ENCODE measurements at places on chromosomes 3 and 15. TPM values are rescaled to one million over a fixed set of nuclear protein-coding genes. Genes with fewer than 3 reads are reported as not detected.

DNA sequence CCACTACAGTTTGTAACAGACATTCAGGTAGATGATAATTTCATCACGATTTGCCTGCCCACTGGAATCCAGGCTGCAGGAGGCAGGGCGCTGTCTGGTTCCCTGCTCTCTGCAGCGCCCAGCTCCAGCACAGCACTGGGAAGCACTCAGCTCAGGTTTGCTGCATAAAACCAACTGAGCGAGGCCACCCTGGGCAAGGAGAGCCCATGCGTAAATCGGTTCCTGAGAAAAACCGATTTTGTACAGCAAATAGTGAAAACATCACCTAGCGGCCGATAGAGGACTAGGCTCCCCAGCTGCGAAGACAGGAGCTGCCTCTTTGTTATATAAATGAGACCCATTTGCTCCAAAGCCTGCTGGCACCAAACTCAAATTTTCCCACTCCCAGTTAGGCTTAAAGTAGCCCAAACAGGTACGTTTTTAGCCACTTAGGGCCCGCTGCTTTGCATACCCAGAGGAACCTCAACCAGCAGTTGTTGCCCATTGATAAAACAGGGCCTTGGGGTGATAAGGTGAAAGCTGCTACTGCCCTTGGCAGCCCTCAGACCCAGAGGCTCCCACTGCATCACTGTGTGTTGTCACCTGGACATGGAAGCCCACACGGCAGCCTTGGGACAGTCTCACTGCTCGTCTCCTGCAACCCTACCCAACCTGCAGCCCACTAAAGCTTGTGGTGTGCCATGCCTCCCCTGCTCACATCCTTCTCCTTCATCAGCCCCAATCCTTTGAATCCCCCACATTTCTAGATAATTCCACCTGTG lies 47.5 kb downstream of the ALDH1L1 start:
- no peak overlapping the region for H3K4me3 ChIP-seq
- H3K4me1 ChIP-seq: peaks cover 3% of the 10 kb centered on the region
- peak; percentile 4 for DNase-seq
- H3K27ac ChIP-seq: no peak overlapping the region
- H3K27me3 ChIP-seq: no peaks in the 10 kb centered on the region

GRCh38 chr3:65875393-65876027 lies 163.2 kb downstream of the MAGI1 start:
- no peak for DNase-seq
- no peak overlapping the region for H3K27ac ChIP-seq
- peaks cover 20% of the 10 kb centered on the region for H3K4me1 ChIP-seq
- no peaks in the 10 kb centered on the region for H3K36me3 ChIP-seq

DNA sequence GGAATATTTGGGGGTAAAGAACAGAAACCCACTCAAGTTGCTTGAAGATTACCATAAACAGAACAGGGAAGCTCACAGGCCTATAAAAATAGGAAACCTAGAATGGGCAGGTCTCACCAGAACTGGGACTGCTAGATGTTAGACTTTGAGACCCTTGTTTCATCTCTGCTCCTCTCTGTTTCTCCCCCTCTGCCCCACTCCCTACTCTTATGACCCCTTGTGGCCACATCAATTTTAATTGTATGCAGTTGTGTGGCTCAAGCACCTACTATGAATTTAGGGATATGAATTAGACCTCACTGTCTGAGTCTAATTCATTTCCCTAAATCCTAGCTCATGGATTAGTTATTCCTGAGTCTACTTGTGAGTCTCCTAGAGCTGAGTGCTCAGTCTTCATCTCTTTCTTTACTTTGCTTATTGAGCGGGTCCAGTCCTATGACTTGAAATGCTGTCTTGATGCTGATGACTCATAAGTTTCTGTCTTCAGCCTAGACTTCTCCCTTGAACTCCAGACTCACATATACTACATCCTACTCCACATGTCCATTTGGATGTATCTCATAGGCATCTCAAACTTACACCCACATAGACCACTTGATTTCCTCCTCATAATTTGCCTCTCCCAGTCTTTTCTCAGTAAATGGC lies 78.7 kb downstream of the ITPR1 start:
- H3K4me3 ChIP-seq: no peak overlapping the region
- H3K27ac ChIP-seq: no peak overlapping the region
- no peaks in the 10 kb centered on the region for H3K27me3 ChIP-seq
- no peaks in the 10 kb centered on the region for H3K36me3 ChIP-seq
- H3K4me1 ChIP-seq: peaks cover 3% of the 10 kb centered on the region

DNA sequence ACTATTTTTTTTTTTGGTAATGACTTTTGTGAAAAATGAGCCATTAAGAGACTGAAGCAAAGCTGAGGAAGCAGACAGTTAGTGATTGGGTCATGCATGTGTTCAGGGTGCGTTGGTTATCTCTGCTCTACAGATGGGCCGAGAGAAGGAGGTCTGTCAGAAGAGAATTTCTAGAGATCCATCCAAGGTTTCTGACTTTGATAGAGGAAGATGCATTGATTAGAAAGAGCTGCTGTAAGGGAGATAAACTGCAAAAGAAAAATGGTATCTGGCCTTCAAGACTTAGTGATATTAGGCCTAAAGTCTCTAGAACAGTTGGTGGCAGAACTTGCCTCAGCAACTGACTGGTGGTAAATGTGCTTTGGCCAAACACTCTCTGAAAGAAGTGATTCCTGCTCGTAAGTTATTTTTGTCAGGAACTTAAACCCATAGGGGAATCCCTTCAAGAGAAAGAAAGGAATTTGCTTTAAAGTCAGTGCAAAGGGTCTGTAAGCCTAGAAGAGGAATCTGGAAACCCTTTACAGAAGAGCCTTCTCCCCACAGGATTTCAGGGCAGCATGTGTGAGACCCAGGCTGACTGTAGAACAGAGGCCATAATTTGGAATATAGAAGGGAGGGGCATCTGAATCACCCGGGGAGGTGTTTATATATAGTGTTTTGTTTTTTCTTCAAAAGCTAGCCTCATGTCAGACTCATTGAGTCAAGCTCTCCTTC lies 67.8 kb downstream of the OPA1 start:
- DNase-seq: no peak
- H3K4me3 ChIP-seq: no peak overlapping the region
- no peaks in the 10 kb centered on the region for H3K27me3 ChIP-seq

DNA sequence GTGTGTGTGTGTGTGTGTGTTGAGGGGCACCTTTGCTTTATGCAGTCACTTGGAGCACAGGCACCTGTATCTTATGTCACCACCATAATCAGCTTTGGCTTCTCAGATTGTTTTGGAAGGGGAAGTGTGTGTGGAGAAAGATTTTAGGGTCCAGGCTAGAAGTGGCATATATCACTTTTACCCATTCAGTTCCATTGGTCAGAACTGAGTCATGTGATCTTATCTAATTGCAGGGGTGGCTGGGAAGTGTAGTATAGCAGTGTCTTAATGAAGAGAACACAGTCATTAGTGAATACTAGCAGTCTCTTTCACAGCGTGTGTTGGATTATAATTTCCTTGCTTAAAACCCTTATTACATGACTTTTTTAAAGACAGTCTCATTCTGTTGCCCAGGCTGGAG lies 20.6 kb downstream of the NCK1 start:
- H3K27me3 ChIP-seq: no peaks in the 10 kb centered on the region
- H3K27ac ChIP-seq: no peak overlapping the region
- H3K4me3 ChIP-seq: no peak overlapping the region
- H3K36me3 ChIP-seq: no peaks in the 10 kb centered on the region
- no peak for DNase-seq

TRH gene
- total RNA-seq: not detected

Data from psoas muscle (tissue), 8 donors.